ENCODE measurements at places on chromosomes 16 and 17. TPM values are rescaled to one million over a fixed set of nuclear protein-coding genes. Genes with fewer than 3 reads are reported as not detected.

The ITGA2B gene
- 0.17 TPM for total RNA-seq

GRCh38 chr16:68310437-68310773 lies 341 bp downstream of the SLC7A6OS start:
- no peak for DNase-seq

DNA sequence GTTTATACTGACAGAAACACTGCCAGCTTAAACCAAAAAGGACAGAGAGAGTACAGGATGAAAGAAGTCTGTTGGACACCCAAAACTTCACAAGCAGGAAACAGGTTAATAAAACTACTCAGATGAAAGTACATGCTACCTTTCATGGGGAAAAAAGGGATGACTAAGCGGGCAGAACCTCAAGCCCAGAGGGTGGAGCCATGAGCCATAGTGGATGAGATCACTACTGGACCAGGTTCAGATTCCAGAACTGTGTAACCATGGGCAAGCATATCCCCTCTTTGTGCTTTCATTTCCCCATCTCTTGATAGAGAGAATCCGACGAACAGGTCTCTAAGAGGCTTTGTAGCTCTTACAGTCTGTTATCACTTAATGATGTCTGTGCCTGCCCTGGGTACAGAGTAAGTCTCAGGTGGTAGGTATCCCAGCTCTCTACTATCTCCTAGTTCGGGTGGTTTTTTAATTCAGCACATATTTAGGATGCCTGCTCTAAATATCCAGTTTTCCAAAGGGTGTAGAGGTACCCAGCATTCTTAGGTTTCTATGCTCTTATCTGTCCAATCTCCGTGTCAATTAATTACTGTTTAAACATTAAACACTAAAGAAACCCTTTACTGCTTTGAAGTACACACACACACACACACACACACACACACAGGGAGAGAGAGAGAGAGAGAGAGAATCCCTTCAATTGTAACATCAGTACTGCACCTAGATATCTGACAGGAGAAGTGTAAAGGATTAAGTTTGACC lies 206.7 kb downstream of the ZNF423 start:
- no peak for DNase-seq

The CDRT15 gene
- not detected for total RNA-seq

The CDRT4 gene
- total RNA-seq, result 5.0 TPM

DNA sequence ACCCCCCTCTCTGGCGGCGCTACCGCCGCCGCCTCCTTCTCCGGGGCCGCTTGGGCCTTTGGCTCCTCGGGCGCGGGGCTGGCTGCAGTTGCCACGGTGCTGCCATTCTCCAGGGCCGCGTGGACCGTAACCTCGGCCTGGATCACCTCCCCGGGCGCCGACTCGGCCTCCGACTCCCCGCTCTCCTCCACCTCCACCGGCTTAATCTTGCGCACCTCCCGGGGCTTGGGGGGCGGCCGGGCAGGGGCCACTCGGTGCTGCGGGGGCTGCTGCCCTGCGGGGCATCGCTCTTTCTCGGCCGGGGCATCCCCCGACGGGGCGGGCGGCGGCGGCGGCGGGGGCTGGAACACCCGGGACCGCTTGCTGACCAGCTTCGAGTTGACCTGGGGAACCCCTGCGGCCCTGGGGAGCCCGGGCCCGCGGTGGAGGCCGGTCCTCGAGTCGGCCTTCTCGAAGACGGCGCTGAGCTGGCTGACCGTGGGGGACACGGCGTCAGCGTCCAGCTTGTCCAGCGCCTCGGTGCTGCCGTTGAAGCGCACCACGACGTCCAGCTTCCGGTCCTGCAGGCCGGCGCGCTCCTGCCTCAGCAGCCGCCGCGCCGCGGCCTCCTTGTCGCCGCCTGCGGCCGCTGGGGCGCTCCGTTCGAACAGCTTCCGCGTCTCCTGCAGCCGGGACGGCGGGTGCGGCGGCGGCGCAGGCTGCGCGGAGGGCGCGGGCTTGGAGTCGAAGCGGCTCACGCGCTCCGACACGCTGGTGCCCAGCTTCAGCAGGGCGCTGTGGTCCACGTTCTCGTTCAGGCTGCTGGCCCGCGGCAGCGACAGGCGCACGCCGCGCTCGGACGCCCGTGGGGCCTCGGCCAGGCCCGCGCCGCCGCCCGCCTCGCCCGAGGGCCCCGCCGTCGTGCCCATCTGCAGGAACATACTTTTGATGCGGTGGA lies 792 bp downstream of the PPP1R9B start:
- peak; percentile 62 for DNase-seq

DNA sequence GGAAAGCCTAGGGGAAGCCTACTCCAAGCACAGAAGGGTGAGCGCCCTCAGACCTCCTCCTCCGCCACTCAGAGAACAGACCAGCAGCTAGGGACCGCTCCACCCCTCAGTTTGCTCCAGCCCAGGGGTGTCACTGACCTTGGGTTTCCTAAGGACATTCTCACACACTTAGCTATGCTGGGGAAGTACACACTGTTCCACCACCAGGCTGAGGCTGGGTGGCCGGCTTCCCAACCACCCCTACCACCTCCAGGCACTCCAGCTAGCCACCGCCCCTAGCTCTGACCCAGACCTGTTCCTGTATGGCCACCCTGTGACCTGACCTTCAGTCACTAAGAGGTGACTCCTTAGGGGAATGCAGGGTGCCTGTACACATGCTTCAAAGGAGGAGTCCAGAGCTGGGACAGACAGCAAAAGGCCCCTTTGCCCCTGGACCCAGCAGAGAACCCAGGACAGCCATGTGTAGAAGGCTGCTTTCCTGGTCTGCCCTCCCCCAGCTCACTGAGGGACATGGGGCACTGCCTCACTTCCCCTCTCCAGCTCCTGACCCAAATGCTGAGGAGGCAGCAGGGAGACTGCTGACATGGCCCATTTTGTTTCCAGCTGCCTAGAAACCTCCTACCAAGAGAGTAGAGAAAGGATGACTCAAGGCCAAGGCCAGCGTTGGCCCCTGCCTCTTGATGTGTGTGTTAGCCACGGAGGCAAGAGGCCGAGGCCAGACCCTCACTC lies 6.7 kb downstream of the HSPB9 start:
- DNase-seq, result no peak

The CRISPLD2 gene
- 0.03 TPM for total RNA-seq

GRCh38 chr16:24920568-24920967 lies 74.8 kb downstream of the SLC5A11 start:
- DNase-seq, result no peak

The EVI2A gene
- total RNA-seq, result not detected

- DNase-seq, result no peak
Measured at GRCh38 chr16:1310832-1311200, 1.4 kb downstream of the UBE2I start.

DNA sequence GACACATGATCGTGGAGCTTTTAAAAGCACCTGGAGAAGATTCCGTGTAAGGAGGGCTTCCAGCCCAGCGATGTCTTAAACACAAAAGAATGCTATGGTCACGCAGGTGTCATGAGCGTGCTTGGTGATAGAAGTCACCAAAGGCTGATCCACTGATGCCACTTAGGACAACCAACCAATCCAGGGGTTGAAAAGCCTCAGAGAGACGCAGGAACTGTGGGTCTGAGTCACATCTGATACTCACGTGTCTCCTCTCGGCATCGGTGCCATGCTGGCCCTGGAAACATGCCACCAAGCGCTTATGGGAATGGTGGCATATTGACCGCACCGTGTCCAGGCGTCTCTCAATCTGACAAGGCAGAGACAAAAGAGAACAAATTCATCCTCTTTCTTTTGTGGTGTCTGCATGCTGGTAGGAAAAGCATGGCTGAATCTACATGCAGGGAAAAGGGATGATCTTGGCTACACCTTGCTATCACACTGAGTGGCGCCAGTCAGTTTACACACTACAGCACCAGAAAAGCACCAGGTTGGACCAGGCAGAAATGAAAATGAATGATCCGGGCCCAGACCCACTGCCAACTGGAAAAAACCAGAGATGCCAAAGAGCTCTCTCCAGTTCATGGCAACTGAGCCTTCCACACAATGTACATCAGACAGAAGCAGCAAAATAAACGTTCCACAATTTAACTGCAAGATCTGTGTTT lies 38.0 kb downstream of the ARHGAP17 start:
- DNase-seq, result peak; percentile 76

The PRR15L gene
- not detected for total RNA-seq

DNA sequence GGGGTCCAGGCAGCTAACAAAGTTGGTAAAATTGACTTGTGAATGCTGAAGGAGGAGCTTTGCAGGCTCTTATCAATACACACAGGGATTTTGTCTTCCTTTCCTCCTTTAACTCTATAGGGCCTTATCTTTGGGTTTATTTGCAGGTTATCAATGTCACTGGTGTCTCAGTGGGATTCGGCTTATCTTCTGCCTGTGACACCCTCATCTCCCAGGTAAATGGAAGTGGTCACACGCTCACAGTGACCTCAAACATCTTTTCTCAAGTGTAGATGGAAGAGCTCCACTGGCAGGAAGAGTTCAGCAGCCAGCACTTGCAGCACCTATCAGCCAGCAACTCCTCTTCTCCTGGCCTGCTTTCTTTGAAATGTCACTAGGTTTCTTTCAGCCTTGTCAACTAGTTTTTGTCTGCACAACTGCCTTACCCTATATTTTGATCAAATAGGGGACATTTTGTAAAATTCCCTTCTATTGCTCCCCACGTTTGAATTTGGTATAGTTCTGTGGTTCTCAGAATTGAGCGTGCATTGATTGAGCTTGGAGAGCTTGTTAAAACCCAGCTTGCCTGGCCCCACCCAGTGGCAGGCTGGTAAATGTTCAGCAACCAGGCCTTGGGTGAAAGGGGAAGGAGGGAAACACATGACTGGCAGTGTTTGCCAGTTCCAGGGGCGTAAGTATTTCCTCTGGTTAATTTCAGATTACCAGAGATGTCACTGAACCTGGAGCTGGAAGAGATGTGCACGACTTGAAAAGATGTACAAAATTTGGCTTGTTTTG lies 12.8 kb downstream of the SLC47A1 start:
- no peak for DNase-seq

The CHRNE gene
- total RNA-seq, result not detected

The ARHGAP44 gene
- total RNA-seq, result 1.6 TPM

- DNase-seq, result peak; percentile 46
Measured at GRCh38 chr16:1642148-1642547, 30.0 kb downstream of the CRAMP1 start.

DNA sequence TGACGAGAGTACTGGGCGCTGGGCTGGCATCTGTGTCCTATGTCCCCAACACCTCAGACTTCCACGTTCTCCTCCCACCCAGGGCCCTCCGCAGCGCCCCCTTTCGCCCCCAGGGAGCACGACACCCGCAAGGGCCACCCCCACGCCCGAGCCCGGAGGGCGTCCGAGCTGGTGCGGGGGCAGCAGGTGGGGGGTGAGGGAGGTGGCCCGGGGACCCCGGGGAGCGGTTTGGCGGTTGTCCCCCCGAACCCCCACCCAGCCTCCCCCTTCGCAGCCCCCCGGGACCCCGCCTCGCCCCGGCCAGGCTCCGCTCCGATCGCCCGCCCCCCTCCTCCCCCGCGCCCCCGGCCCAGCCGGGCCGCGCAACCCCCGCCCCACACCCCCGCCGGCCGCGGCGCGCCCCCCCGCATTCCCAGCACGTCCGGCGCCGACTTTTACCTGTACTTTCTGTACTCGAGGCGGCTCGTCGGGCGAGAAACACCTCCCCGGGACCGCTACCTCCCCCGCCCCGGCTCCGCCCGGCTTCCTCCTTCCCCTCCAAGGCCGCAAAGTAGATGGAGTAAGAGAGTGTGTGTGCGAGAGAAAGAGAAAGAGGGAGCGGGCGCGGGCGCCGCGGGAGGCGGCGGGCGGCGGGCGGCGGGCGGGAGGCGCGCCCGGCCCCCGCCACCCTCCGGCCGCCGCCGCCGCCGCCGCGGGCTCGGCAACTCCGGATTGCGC lies 901 bp downstream of the CDYL2 start:
- DNase-seq, result peak; percentile 41

DNA sequence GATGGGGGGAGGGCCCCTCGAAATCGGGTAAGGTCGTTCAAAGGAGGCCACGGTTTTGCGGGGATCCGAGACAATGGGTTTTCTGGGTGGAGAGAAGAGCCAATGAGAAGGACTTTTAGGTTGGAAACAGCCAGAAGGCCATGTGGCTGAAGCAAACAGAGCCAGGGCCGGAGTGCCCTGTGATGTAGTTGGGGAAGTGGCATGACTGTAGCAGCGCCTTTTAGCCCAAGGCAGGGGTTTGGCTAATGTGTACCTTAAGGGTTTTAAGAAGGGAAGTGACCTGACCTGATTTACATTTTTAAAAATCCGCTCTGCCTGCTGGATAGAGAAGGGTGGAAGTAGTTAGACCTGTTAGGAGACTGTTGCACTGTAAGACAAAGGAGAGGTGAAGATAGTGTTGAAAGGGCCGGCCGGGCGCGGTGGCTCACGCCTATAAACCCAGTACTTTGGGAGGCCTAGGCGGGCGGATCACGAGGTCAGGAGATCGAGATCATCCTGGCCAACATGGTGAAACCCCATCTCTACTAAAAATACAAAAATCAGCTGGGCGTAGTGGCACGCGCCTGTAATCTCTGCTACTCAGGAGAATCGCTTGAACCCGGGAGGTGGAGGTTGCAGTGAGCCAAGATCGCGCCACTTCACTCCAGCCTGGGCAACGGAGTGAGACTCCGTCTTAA lies 1.0 kb downstream of the LYRM1 start:
- peak; percentile 80 for DNase-seq

The HOXB6 gene
- total RNA-seq, result 2.0 TPM

GRCh38 chr16:85524365-85524629 lies 88.8 kb upstream of the GSE1 start:
- DNase-seq, result no peak

DNA sequence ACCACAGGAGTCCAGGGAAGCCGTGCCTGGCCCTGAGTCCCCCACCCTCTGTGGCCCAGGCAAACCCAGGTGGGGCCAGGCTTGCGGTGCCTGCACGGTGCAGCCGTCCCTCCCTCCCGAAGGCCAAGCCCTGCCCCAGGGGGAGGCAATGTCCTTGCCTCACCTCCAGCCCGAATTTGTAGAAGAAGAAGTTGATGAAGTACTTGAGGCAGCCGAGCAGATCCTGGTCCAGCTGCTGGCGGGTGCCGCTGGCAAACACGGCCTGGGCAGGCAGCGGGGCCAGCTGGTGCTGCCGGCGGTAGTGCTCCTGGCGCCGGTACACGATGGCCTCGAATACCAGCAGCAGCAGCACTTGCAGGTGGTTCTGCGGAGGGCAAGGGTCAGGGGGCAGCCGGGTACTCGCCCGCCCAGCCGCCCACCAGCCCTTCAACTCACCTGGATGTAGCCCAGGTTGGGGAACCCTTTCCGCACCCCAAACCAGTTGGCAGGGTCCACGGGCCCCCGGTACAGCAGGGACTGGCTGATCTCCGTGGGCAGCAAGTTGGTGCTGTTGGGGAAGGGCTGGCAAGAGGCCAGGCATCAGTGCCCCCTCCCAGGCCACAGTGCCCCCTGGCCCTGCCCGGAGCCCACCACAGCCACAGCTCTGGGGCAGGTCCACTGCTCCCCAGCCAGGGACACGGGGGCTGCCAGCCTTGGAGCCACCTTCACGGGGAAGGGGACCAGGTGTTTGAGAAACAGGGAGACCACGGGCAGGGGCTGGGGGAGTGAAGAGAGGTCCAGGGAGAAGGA lies 26.1 kb downstream of the CTU2 start:
- DNase-seq, result no peak

DNA sequence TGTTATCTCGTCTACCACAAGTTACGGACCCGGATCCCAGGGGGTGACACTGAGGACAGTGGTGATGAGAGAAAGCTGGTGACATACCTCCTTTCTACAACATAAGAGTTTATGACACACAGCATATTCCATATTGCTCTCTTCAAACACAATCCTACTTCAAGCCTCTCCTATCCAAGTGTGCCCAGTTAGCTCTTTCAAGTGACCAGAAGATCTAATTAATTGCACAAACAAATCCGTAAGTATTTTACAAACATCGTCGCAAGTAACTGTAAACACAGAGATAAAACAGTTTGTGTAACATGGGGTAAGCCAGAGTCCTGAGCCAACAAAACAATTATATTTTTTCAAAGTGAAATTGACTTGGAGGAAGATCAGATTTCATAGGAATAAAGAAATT lies 235.0 kb downstream of the CHD9NB start:
- no peak for DNase-seq

All from G401 (cell line).